ENCODE measurements at places on chromosomes 1 and 21.

GRCh38 chr21:46619846-46620245, 15.0 kb upstream of the S100B start:
- DNase-seq, result peak; percentile 28

- no peak for DNase-seq
These were observed 55.2 kb downstream of the RNF220 start for GRCh38 chr1:44460107-44460882.

DNA sequence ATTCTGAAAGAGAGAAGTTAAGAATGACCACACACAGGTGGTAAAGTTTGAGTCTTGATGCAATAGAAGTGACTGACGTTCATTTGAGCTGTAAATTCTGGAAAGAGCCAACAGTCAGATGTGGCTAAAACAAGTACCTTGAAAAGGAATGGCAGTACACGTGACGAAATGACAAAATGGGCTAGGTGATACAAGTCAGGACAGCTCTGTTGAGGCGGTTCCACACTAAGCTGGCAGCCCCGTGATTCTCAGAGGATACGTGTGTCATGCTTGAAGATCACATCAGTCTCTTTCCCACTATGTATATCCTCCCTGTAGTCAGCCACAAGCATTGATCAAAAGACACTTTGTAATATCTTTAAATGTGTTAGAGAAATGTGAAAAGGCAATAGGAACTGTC, 881.3 kb upstream of the ADGRL2 start:
- DNase-seq, result no peak

DNA sequence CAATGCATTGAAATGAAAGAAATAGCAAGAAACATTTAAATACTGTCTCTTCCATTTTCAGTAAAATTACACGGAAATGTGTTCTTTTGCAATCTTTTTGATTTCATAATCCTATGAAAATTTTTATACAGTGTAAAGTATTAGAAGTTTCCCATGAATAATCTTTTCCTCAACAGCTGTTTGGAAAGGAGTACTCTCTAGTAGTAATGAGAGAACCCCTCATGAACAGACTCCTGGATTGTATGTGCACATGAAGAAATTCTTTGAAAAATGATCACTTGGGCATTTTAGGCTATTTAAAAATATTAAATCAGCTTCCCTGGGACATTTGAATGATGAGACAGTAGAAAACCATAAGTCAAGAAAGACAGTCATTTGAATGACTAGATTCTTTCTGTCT, 64.4 kb downstream of the LHX9 start:
- no peak for DNase-seq

DNA sequence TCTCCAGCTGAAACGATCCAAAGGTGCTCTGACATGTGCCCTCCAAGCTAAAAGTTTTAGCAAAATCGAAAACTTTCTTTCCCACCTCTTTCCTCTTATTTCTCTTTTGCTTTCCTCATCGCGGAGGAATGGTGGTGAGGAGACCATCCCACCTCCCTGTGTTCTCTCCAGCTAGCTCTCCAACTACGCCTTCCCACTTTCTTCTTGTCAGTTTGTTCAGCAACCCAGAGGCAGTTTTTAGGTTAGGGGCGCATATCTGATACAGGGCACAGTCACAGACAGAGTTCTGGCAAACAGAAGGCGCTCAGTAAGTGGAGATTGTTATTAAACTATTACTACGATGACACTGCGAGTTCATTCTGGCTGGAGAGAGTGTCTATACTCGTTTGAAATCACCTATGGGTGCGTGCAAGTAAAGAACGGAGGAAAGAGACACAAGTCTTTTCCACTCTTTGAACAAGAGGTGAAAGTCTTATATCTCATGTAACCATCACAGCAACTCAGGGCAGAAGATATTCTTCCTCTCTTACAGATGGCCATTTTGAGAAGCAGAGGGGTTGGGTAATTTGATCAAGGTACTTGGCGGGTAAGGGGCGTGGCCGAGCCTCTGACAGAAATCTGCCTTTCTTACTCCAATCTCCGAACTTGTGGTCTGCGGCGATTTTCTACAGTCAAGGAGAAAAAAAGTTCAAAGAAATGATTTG, 13.9 kb downstream of the HLX start:
- no peak for DNase-seq

DNA sequence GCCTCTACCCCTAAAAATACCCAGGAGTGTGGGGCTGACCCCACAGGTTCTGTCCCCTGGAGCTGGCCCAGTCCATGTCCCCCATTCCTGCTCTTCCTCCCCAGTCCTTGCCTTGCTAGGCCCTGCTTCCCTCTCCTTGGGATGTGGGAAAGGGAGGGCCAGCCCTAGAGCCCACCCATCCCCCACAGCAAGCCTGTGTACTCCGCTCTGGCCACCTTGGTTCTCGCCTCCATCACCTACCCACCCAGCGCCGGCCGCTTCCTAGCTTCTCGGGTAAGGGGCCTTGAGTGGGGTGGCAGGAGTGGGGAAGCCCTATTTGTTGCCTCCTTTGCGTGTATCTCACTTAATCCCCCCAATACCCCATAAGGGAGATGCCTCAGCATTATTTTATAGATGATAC, 6.7 kb downstream of the CLCNKB start:
- DNase-seq, result no peak

GRCh38 chr1:65113298-65113697, 34.7 kb upstream of the AK4 start:
- DNase-seq, result peak; percentile 20

- DNase-seq, result no peak
These were observed 186.2 kb upstream of the C1orf174 start for GRCh38 chr1:4086085-4086850.

- DNase-seq, result no peak
These were observed 2.8 kb downstream of the SRARP start for GRCh38 chr1:16006552-16007485.
